ENCODE measurements at places on chromosomes 4 and X.

DNA sequence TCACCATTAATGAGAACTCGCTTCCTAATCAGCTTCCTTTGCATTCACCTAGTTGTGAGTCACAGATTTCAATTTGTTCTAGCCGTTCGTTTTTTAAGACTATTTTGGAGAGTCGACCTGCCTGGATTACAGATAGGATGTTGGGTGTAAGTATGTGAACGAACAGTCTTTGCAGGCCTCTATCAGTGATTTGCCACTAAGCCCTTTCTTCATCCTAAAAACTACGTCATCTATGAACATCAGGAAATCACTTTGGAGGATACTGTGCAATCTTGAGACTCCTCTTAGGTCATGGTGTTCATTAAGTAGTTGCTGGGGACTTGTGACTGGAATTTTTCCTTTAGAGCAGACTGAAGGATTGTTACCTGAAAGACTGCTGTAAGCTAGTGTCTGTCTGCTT lies 1.1 kb downstream of the POLA1 start:
- no peak for DNase-seq

- no peak for DNase-seq
These were observed 211.7 kb downstream of the SLC4A4 start for GRCh38 chr4:71550220-71551165.

DNA sequence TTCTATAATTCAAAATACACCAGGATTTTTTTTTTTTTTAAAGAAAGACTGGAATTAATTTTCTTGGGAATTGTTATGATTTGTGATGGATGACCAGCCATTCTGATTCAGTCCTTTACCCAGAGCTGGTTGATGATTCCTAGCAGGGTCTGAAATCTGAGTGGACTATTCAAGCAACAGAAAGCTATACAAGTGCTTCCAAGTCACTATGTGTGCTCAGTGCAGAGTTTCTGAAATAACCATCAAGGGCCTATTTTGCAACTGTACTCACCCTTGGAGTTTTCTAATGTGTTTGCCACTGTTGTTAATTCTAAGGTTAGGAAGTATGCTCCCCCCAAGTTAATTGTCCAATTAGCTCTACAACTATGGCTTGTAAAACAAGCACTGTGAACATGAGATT lies 137.7 kb upstream of the RAPGEF2 start:
- DNase-seq = no peak

DNA sequence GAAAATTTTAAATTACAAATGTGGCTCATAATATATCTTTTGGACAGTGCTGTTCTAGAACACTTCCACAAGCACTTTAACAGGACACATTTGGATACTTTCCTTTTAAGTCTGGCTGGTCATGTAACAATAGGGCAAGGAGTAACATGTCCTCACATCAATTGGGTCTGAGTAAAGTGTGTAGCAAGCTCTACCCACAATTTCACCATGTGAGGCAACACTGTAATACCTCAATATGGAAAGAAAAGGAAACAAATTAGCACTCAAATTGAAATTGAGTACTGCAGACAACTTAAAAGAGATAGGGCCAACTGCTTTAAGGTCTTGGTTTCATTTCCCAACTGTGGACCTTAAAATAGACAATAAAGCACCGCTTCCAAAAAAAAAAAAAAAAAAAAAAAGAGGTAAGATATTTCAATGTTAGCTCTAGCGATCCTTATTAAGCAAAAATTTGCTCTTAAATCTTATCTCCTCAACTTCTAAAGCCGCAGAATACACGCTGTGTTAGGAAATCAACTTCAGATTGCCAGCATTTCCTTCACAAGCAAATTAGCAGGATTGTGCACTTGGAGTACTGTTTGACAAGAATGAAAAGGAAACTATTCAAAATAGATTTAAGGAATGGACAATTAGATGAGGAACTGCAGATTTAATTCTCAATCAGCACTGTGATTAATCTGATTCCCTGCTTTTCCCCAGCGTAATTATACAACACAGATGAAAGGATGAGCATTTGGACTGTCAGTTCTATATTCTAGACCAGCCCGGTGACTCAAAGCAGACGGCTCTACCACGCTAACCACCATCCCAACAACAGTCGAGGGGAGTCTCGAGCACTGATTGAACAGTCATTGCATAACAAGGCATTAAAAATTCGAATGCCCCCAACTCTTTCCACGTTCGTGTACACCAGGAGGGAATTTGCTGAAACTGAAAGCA lies 1.6 kb downstream of the CASK start:
- DNase-seq = peak; percentile 48

DNA sequence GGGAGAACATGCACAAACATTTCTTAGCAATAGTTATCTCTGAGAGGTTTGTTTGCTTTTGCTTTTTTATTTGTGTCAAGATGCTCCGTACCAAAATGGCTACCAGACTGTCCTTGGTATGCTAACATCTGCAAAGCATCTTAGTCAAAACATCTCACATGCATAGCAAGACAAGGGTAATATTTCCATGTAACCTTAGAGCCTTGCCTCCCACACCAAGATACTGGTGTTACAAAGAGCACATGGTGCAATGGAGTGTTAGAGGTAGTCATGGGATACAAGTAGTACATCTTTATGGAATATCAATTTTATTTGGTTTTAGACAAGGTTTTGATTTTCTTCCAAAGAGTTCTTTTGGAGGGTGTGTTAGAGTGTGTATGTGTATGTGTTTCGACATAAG lies 109.7 kb downstream of the NR3C2 start:
- DNase-seq = no peak

- no peak for DNase-seq
These were observed 57.8 kb downstream of the SCFD2 start for GRCh38 chr4:53307819-53308780.

GRCh38 chrX:129783291-129783713 lies 3.6 kb downstream of the SASH3 start:
- DNase-seq = peak; percentile 44

DNA sequence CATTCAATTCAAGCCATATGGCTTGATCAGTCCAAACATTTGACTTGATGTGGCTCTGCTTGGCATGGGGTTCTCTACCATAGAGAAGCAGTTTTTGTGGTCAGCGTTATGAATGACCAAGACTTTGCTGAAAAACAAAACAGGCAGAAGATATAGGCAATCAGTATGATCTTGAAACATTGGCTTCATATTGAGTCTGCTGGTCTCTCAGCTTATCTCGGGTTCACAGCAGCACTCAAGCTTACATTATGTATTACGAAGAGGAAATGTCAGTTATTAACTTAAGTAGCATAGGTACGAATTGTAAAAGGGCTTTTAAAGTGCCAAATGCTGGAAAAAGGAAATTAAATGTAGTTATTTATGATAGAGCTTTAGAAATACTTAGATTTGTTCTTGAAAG lies 99.0 kb downstream of the AFF2 start:
- DNase-seq = no peak

GRCh38 chrX:141439651-141440050 lies 144.9 kb downstream of the SPANXA1 start:
- no peak for DNase-seq

DNA sequence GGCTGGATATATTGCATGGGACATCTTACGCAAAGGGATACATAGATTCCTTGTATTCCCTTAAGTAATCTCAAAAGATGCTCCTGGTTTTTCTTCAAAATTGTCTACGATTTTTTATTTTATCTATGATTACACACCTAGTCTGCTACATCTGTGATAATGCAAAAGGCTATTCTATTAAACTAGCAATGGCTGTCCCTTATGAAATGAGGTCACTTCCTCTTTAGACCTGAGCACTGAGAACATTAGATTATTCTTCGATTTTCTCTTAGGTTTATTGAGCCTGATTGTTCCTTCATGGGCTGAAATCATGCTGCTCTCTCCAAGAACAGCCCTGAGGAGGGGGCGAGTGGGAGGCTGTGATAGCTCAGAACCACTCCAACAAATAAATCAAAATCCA lies 126.8 kb upstream of the ENPP6 start:
- DNase-seq = no peak

- no peak for DNase-seq
These were observed 31.4 kb downstream of the HOPX start for GRCh38 chr4:56649445-56650261.

GRCh38 chr4:24965627-24966026 lies 52.8 kb upstream of the CCDC149 start:
- no peak for DNase-seq

- DNase-seq = peak; percentile 47
These were observed 595 bp downstream of the KLHL34 start for GRCh38 chrX:21657318-21658151.

Data from CD4-positive, alpha-beta T cell treated with Interleukin-6 for 4 hours (primary cell).